Left lobe of liver (tissue), 2 donors: ENCODE measurements at places on chromosomes 7 and 10. TPM values are rescaled to one million over a fixed set of nuclear protein-coding genes. Genes with fewer than 3 reads are reported as not detected.
A peak's percentile ranks its signal among the peaks of the same experiment; 100 is the strongest.

The ADGRA1 gene
- 0.83 TPM for total RNA-seq

The CDK14 gene
- 21.6 TPM for total RNA-seq

The HGF gene
- 19.2 TPM for total RNA-seq

The SUN3 gene
- total RNA-seq = not detected

The STX1A gene
- total RNA-seq = 2.9 TPM

The ADIRF gene
- total RNA-seq = 79.3 TPM

DNA sequence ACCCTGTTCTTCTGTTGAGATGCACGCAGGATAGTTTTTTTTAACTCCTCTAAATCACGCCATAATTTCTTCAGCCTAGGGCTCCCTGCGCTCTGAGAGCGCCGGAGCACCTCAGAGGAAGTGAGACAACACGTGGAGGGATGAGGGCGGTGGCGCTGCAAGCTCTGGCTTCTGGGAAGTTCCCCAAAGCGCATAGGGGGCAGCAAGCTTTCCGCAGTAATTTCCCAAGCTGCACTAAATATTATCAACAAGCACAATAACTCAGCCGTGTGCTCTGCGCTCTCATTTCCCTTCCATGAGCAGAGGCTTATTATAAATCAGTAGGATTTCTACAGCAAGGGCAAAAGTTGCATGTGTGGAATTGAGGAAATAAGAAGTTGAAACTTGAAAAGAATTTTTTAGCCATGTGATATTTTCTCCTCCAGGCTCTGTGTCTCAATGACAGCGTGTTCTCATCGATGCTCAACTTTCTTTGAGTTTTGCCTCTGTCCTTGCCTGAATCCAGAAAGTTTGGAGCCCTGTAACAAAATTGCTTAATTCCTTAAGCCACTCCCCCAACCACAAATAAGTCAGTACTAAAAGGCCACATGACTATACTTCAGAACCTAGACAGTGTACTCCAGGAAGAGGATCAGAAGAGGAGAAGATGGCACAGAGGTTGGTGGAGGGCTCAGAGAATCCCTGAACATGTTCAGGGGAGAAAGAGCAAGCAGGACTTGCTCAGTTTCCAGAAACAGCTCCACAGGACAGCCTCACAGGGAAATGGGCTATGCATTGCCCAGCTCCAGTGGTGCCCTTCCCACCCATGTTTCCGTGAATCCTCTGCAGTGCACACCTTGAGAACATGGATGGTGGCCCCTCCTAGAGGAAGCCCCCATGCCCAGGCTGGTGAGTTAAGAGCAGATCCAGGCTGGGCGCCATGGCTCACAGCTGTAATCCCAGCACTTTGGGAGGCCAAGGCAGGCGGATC lies 221.5 kb upstream of the GHITM start:
- DNase-seq = no peak

GRCh38 chr7:66055321-66055956 lies 20.2 kb upstream of the ASL start:
- no peak for DNase-seq

GRCh38 chr7:20216406-20217036 lies 663 bp downstream of the MACC1 start:
- no peak for DNase-seq

DNA sequence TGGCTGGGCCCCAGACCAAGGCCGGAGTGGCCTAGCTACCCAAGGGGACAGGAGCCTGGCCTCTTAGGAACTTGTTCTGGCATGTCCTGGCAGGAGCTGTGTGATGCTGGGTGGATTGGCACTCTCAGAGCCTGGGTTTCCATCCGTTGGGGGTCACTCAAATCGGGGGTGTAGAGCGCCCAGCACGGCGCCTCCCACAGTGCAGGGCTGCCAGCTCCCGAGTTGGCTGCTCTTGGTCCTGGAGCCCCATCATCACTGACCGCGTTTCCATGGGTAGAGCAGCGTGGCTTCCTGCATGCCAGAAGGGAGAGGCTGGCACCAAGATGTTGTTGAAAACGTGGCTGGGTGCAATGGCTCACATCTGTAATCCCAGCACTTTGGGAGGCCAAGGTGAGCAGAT lies 70.3 kb downstream of the UNCX start:
- no peak for DNase-seq

DNA sequence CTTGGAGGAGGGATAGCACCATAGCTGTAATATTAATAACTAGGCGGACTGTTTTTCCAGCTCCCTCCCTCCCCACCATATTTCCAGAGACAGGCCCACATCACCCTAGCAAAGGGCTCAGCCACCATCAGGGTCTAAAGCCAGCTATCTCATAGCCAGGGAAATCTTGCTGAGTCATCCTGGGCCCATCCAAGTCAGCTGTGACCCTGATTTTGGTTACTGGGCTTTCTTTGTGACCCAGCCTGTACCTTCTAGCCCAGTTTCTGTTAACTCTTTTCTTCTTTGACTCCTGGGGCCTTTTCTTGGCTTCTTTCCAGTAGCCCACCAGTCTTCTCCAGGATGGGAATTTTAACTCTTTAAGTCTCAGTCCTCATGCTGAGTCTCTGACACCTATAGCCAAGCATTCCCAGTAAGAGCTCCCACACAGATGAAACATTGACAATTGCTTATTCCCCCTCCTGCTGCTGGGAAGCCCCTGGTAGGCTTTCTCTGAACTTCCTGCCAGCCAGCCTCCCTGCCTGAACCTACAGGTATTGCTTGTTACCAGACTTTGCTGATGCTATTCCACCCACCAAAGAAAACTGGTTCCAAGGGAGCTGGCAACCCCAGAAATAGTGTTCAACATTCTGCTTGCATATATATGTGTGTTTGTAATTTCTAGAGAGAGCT lies 34.8 kb upstream of the ADO start:
- DNase-seq = no peak

GRCh38 chr7:67391168-67391567 lies 394.5 kb downstream of the TYW1 start:
- DNase-seq = no peak

- DNase-seq = no peak
These were observed 7.9 kb downstream of the NUDT13 start for GRCh38 chr10:73117976-73118743.

DNA sequence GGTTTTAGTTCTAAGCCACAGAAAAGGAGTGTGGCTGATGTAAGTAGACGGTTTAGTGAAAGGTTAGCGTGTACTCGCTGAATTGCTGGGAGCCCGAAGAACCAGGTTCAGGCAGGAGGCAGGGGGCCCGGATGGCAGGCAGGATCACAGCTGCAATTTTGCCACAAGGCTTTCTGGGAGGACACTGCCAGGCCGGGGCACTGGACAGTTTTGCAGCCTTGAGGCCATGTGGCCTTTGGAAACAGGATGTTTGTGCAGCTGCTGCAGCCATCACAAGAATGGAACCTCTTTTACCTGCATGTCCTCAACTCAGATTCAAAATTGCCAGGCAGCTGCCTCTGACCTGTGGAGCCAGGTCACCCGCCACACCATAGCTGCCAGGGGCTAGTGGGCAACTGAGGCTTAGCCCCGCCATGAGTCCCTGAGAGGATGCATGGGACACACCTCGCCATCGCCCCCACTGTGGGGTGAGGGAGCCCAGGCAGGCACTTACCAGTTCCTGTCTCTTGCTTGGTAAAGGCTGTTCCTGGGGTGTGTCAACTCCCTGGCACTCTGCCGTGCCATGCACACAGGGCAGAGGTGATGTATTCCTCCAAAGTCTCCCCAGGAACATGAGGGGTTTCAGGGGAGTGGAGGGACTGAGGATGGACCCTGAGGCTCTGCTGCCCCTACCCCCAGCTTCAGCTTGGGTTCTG lies 188.6 kb downstream of the RPS24 start:
- no peak for DNase-seq

DNA sequence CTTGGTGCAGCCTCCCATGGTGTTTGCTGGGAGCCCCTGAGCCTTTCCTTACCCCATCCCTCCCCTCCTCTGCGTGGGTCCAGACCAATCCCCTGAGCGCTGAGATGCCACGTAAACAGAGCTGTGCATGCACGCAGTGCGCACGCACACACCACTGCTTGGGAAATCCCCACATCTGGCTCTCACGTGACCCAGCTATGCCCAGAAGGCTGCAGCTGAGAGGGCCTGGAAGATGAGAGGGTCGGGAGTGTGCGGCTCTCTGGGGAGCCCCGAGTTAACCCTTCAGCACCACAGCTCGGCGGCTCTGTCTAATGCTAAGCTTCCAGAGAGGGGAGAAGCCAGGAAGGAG lies 177.2 kb downstream of the SH3PXD2A start:
- DNase-seq = peak; percentile 50

DNA sequence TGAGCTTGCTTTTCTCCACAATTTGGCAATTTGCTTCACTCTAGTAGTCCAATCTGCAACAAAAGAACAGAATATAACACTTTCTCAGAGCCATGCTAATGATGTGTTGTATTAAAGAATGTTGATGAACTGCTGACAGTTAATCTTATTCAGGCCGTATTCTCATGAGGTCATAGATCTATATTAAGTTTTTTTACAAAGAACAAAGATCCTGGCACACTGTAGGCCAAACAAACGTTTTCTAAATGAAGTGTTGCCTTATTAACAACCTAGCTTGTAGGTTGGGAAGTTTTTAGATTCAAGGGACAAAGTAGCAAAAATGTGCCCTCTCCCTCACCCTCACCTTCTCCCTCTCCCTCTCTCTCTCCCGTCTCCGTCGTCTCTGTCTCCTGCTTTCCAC lies 6.8 kb downstream of the HILPDA start:
- DNase-seq = peak; percentile 7

DNA sequence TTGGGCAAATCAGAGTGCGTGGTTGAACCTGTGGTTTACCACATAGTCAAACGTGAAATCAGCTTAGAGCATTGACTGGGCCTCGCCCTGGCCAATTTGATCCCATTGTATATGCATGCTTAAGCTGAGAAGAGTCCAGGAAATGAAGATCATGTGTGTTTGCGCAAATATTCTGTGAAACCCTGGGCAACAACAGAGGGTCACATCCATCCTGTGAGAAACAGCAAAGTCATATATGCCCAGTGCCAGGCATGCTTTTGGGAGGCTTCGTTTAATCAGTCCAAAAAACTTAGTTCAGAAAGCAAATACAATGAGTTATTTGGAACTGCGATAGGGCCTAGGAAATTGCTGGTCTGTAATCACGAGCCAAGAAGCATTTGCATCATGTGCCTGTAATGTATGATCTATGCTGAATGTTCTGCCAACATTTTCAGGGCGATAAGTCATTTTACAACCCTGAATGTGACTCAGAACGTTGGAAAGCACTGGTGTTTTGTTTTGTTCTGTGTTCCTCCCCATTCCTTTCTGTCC lies 412.1 kb upstream of the CELF2 start:
- DNase-seq = no peak

GRCh38 chr7:121369462-121369861 lies 26.6 kb downstream of the FAM3C start:
- DNase-seq = no peak

DNA sequence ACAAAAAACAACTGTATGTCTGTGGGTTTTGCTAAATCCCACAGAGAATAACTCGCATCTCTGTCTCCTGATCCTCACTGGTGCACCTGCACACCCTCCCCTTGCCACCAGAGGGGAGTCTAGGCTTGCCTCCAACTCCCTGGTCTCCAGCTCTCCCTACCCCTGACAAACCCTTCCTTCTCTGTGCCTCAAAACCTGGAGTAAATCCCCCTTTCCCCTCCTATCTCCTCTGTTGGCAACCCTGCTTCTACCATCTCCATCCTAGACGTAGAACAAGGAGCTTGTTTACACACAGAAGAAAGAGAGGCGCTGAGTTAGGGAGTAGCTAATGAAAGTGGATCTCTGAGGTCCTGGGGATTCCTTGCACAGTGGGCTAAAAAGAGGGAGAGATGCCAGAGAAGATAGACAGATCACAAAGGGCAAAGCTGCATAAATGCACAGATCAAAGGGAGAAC lies 6.0 kb downstream of the MBLAC1 start:
- DNase-seq = no peak

DNA sequence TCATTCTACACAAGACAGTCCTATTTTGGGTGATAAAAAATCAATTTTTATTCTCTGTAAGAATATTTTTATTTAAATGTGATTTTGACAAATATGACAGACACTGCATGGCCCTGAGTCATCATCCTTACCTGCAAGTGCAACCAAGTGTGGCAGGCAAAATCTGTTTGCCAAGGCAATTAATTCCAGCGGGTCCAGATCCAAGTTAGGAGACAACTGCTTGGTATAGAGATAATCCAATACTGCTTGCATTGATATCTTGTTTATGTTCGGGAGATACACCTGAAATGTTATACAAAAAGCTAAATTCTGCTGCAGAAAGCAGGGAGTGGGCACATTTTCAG lies 66.2 kb downstream of the RHOBTB1 start:
- no peak for DNase-seq

GRCh38 chr7:122532406-122533269 lies 166.3 kb downstream of the RNF133 start:
- DNase-seq = no peak

DNA sequence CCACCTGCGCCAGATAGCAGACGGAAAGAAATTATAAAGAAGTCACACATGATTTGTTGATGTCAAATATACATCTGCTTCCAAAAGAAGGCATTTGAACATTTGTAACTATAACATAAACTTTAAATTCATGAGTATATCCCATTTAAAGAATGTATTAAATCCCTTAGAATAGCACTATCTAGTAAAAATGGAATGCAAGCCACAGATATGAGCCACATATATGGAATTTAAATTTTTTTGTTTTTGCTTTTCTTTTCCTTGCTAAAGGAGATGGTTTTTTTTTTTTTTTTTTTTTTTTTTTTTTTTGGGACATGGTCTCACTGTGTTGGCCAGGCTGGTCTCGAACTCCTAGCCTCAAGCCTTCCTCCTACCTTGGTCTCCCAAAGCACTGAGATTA lies 730.8 kb downstream of the PHTF2 start:
- DNase-seq = no peak

GRCh38 chr10:78974617-78975317 lies 94.0 kb upstream of the ZMIZ1 start:
- no peak for DNase-seq

DNA sequence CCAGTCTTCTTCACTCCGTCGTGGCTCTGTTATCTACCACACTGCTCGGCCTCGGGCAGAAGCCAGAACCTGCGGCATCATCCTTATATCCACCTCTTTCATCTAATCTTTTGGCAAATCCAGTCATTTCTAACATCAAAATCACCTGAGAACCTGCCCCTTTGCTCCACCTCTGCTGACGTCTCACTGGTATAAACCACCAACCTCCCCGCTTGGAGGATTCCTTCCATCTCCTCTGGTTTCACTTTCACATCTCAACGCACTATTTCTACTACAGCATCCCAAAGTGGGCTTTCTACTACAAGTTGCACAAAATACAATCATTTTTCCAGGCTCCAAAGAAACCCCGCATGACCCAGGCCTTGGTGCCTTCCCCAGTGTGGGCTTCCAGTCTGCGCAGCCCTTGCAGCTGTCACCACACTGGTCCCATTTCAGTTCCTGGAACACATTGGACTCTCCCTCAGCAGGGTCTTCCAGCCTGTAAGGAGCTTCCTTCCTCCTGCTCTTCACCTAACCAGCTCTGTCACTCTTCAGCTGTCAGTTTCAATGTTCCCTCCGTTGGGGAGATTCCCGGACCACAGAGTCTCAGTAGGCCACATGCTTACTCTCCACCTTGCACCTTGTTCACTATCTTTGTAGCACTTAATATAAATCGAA lies 85.0 kb downstream of the PRKCQ start:
- DNase-seq = no peak

DNA sequence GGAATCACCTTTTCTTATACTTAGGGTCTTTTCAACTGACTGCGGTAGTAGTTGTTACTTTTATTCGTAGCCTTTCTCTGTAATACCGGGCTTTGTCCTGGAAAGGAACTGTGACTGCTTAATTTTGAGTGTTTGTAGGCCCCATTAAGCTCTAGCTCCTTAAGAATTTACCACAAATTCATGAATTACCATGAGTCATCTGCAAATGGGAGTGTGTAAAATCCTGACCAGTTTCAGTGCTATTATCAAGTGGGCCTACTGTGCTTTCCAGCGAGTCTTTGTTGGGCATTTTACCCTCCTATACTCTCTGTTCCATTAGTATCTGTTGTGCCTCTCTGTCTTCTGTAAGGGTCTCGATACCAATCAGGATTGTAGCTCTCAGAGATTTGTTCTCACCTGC lies 49.7 kb downstream of the ZMYND11 start:
- DNase-seq = no peak
